ENCODE measurements at places on chromosomes 13 and 19.

DNA sequence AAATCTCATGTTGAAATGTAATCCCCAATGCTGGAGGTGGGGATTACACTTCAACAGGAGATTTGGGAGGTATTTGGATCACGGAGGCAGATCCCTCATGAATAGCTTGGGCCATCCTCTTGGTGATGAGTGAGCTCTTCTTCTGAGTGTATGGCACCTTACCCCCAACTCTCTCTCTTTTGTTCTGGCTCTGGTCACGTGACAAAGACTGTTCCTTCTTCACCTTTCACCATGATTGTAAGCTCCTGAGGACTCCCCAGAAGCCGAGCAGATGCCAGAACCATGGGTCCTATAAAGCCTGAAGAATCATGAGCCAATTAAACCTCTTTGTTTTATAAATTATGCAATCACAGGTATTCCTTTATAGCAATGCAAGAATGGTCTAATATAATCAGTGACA, 684.2 kb downstream of the LIG4 start:
- no peak for DNase-seq

GRCh38 chr13:23683084-23683483, 112.9 kb downstream of the TNFRSF19 start:
- DNase-seq: no peak

DNA sequence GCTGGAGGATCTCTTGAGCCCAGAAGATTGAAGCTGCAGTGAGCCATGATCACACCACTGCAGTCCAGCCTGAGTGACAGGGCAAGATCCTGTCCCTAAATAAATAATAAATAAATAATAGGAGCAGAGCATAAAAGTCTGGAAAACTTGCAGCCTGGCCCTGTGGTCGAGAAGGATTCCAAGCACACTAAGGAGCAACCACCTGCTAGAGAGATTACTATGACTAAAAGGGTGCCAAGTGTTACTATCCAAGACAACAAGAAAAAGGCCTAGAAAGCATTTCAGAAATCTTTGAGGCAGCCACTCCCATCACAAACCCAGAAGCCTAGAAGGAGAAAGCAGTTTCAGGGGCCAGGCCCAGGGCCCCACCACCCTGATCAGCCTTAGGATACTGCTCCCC, 46.1 kb downstream of the LHFPL6 start:
- no peak for DNase-seq

DNA sequence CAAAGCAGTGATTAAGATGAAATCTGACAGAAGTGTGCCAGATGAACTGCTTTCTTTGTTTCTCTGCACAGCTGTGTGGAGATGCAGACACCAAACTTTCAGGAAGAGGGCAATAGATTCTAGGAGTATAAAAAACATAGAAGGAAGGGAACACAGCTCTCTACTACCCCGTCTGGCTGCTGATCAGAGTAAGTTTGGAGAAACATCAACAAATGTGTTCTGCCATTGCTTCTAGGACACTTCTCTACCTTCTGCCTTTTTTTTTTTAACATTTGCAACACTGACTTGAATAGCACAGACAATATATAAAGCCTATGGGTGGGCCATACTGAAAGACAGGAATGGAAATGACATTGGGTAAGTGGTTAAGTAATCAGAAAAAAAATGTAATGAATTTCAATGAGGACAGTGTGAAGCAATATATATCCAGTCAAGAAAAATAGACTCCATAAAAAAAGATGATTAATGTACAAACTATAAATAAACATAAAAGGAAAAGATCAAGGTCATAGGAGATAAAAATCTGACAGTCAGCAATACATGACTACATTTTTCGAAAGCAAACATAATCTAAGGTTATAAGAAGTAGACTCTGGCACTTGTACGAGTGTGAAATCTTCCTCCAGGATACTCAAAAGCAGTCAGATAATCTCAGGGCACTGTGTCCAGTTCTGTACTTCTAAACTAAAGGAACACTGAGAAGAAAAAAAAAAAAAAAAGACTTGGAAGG, 21.4 kb downstream of the NUFIP1 start:
- no peak for DNase-seq

- DNase-seq: no peak
Observed at GRCh38 chr19:18672606-18673337, 10.7 kb upstream of the CRTC1 start.

DNA sequence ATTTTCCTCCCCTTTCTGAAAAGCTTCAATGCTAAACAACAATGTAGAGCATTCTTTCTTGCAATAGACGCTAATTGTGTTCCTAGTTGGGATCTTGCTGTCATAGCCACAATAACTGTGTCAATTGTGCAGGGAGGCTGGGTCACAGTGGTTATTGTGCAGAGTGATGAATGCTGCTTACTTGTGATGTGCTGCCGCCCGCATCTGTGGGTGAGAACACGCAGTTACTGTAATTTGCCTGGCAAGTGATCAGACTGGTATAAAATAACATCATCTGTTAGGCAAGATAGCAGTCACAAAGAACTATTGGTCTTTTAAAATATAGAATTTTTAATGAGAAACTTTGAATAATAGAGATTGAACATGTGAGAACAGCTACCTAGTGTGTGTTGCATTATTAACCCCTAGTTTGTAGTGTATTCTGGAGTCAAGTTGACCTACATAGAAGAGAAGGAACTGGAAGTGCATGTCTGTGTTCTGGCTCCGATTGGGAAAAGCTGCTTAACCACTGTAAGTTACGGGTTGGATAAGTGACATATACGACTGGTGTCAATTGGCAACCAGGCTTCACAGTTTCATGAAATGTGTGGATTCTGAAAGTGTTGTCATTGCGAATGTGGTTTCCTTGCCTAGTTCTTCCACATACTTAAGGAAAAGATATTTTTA, 43.6 kb downstream of the SLAIN1 start:
- DNase-seq: no peak

DNA sequence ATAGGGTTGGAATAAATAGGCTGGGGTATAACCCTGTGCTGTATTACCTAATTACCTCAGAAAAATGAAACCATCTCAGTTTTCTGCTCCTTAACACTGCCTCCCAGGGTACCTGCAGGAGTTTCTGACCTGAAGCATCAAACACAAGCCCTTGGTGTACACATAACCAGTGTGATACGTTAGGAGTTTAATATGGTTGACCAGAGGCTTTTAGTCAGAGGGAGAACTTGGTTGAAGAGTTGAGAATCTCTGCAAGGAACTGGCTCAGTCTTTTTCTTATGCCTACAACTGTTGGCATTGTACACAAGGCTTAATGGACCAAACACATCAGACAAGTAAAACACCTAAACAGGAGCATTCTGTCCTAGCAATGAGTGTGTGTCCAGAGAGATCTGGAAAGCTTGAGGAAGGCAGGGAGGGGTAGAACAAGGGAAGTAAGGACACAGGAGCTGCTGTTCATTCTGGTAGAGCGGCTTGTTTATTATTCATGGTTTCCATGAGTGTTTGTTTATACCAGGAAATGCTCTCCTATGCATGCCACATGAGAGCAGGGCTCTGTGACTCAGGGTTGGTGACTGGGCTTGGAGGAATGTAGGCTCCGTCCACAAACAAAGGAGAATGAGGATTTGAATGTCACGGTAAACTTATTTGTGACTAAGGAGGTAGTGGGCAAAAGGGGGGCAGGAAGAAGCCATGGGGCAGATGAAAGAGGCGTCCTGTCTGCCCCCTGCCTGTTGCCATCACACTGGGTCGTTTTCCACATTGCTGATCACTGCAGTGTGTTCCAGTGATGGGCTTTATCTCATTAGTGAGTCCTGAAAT, 11.9 kb upstream of the SPATA13 start:
- no peak for DNase-seq

DNA sequence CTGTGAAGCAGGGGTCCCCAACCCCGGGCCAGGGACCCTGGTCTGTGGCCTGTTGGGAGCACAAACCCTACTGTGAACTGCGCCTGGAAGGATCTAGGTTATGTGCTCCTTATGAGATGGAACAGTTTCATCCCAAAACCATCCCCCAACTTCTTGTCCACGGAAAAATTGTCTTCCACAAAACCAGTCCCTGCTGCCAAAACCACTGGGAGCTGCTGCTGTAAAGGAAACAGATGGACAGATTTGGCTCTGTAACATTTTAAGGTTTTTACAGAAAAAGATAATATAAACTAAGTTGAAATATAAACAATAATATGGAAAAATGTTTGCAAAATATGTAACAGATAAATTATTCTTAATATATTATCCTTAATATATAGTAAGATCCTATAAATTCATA, 73.7 kb downstream of the COG6 start:
- no peak for DNase-seq

- DNase-seq: no peak
Observed at GRCh38 chr13:44169018-44169911, 204.4 kb upstream of the SERP2 start.

DNA sequence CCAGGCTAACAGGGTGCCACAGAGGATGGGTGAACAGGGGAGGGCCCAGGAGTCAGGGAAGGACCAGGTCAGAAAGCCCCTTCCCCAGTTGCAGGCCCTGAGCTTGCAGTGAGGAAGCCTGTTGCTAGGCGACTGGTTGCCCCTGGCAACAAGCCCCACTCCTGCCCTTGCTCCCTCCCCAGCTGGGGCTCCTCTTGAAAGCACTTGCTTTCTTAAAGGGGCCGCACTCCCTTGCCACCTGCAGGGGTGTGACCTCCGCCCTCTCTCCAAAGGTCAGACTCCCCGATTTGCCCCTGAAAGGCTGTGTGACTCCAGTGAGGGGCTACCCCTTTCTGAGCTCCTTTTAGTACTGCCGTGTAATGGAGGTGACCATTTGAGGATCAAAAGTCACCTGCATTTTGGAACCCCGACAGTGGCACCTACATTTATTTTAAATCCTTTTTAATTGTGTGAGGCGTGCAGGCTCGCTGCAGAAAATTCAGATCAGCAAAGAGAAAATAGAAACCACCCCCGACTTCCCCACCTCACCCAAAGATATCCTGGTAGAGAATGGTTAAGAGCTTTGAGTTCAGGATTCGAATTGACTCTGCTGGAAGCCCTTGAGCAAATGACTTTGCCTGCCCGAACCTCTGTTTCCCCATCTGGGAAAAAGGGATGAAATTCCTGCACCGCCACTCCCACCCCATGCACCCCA, 4.8 kb downstream of the FCHO1 start:
- DNase-seq: no peak

GRCh38 chr13:52882785-52883184, 34.3 kb upstream of the PCDH8 start:
- DNase-seq: no peak

DNA sequence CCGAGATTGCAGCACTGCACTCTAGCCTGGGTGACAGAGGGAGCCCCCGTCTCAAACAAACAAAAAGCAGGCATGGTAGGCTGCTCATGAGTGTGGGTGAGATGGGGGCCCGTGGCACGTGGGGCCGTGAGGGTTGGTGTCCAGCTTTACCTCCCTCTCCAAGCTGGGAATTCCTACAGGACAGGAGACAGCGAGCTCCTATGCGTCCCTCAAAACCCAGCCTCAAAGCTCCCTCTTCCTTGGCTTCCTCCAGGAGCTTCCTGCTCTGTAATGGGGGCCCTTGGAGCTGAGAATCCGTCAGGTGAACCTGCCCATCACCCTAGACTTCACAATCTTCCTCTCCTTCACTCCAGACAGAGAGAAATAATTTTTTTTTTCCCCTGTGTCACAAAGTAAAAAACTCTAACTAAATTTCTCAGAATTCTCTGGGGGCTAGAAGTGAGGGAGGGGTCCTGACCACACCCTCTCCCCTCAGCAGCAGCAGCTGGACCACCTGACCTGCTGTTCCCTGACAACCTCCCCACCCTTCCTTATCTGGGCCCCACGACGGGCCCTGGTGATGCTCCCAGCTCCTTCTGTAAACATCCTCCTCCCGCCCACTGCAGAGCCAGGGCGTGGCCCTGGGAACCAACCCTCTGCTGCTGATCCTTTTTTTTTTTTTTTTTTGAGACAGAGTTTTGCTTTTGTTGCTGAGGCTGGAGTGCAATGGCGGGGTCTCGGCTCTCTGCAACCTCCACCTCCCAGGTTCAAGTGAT, 22.1 kb upstream of the WDR18 start:
- DNase-seq: peak; percentile 72

DNA sequence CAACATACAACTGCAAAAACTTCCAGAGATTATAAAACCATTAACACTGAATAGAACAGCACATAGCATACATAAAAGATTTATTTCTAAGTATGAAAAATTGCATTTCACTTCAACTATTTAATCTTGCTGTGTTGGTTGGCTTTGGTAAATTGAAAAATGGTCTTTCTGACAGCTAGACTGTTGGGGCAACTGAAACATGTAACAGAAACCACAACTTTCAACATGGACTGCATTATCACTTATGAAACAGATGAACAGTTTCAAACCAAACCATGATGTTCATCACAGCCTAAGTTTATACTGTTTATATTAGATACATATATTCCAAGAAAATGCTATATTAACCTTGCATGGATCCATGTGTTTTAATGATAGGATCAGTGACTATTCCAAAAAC, 324.1 kb upstream of the PCDH9 start:
- DNase-seq: no peak

DNA sequence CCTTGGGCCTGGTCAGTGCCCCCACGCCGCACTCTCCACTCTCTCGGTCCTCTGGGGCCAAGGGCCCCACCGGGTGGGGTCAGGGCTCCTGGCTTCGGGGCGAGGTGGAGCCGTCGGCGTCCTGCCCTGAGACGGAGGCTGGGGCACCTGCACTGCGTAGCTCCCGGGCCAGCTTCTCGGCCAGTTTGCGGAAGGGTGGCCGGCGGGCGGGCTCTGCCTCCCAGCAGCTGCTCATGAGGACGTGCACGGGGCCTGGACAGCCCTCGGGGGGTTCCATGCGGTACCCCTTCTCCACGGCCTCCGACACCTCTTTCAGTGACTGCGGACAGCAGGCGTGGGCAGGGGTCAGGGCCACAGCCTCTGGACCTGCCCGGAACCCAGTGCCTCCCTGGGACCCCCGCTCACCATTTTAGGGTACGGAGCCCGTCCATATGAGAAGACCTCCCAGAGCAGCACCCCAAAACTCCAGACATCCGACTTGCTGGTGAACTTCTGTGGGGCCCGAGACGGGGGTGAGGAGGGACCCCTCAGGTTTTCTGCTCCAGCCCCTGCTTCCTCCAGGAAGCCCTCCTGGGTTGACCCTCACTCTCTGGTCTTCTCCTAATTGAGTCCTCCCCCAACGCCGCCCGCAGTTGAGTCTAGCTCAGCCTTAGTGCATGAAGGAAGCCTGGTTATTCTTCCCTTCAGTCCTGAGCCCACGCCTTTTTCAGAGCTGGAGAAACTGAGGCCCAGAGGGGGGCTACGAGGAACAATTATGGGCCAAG, 6.3 kb upstream of the RAX2 start:
- no peak for DNase-seq

Measured in inflammatory macrophage treated with lipopolysaccharide for 4 hours (primary cell).